Calu3 (cell line): ENCODE measurements at places on chromosomes 5 and 9.

DNA sequence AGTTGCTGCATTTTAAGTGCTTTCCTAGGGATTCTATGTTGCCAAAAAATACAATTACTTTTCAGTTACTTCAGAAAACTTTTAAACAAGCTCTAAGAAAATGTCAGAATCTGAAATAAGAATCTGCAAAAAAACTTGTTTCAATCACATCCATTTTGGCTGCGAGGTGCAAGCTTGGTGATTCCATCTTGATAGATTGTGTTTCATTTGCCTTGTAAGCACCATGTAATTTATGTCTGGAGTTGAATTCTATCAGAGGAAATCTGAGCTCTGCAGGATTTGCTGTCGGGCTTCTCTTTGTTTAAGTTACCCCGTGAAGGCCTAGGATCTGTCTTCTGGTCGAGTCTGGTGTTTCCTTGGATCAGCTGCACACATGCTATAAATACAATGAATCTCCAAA, 40.4 kb upstream of the MAN2A1 start:
- no peak for DNase-seq

- DNase-seq, result no peak
Measured at GRCh38 chr9:129879103-129879699, 43.9 kb downstream of the USP20 start.

- DNase-seq, result no peak
Measured at GRCh38 chr9:16834817-16835216, 35.7 kb downstream of the BNC2 start.

DNA sequence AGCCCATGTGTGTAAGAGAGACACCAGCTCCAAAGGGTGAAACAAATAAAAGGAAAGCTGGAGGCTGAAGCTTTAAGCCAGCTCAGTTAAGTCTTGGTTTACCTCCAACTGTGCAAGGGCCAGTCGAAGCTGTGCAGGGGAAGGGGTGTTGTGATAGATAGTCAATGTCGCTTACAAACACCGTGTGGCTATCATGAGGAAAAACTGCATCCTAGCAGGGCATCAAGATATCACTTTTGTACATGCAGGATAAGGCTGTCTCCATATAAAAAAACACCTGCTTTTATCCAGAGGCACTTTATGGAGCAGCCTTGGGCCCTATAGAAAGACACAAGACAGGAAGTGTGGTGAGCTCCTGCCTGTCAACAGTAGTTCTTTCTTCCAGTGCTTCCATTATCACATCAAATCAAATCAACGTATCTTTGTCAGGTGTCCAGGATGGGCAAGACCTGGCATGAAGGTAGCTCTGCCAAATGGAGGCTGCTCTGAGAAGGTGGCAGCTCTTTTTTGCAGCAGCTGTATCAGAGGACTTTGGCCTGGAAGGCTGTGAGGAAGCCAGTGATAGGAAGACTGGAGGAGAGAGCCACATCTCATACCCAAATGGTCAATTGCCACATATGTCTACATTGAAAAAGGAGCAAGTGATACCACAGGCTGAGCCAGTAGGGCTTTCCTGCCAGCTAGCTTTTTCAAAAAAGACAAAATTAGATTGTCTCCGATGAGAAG, 29.3 kb upstream of the SELENOP start:
- DNase-seq, result no peak

DNA sequence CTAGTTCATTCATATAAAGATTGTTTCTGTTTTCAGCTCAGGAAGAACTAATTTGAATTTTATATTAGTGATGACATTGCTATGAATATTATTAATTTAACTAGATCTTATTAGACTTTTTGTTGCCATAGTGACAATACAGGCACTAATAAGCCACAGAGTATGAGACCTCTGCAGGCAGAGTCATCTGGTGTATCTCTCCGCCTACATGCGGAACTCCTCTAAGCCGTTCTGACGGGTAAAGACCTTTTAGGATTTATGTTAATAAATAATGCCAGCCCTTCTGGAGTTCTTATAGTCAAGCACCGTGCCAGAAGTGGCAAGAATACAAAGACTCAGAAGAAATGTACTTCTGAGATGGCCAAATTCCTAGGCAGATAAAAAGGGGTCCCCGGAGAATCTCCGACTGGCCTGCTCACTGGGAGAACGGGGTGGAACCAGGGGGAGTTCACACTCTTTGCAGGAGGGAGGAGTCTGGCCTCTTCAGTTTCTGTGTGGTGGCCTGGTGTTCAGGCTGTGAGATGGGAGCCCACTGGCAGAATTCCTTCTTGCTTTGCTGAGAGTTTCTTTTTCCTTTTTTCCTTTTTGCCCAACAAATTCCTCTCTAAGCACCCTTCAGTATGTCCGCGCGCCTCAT, 85.1 kb upstream of the IL12B start:
- no peak for DNase-seq

GRCh38 chr9:36679710-36680109, 107.0 kb downstream of the MELK start:
- no peak for DNase-seq

- no peak for DNase-seq
Measured at GRCh38 chr5:100634937-100635534, 99.9 kb downstream of the FAM174A start.

- no peak for DNase-seq
Measured at GRCh38 chr5:355379-355935, 33.9 kb downstream of the AHRR start.

DNA sequence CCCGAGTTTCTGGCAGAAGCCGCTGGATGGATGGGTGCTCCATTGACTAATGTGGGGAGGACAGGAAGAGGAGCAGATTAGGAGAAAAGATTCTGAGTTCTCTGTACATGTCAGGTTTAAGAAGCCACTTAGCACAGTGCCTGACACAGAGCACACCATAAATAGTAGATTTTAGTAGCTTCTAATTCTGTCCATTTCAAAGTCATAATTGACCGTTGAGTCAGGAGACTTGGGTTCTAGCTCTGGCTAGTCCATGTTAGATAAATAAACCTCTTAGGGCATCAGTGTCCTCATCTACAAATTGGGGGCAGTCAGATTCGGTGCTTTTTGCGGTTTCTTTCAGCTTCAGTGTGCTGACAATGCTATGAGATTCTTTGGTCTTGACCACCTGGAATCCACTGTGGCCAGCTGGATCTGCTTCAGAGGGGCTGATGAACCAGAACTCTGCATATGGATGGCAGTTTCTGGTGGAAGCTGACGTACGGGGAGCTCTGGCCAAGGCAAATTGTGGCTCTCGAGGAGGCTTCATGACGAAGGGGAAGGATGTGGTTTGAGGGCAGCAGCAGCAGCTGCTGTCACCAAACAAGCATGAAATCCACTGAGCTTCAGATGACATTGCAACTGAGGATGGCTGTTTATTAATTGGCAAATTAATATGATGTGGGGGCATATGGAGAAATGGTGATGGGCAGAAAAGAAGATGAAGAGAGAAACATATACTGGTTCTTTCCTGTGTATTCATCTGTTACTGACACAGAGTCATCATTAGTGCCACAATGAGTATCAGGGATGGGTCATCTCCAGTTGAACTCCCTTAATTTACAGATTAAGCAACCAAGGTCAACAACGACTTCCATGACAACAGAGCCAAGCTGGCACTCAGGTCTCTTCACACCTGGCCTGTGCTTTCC, 134.4 kb downstream of the AOPEP start:
- no peak for DNase-seq

DNA sequence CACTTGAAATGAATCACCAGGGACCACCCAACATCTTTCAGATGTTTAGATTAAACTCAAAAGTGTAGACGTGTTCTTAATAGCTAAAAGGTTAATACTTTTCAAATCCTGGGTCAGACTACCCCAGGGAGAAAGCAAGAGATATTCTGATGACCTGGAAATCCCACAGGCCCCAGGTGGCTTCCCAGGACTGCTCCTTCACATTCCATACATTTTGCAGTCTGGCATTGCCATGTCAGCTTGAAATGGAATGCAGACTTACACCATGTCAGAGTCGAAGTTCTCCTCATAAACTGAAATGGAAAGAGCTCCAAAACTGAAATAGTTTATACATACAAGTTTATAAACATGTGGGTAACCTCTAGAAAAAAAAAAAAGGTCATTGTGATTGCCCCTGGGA, 61.5 kb downstream of the TMEM167A start:
- no peak for DNase-seq

DNA sequence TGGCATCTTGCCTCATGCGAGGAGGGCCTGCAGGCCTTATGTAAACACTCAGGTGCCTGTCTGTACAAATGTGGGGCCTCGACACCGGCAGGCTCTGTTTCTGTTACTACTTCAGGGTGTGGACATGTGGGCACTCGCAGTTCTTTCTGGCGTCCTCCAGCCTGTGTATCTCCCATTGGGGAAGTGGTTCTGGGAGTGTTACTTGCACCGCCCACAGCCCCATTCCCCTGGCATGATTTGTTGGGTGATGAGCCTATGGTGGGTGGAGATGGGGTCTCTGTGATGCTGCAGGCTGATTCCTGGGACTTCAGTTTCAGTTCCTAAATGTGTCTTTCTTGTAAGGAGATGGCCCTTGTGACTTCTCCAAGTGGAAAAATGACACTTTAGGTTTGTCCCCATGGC, 82.1 kb upstream of the PITX1 start:
- DNase-seq, result no peak

DNA sequence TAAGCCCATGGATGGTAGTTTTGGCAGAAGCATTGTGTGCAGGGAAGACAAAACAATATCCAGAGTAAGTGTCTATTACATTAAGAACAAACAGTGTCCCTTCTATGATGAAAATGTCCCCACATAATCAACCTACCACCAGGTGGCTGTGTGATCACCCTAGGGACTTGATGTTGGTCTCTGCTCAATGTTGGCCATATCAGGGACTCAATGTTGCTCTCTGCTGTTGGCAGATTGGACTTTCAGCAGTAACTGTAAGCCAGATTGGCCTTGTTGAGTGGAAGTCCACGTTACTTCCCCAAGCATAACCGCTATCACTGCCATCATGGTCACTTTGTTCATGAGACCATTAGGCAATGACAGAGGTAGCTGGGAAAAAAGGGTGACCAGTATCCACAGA, 52.8 kb upstream of the PRSS3 start:
- peak; percentile 44 for DNase-seq

- DNase-seq, result no peak
Measured at GRCh38 chr9:76650692-76651091, 113.5 kb upstream of the PCA3 start.

GRCh38 chr9:134163371-134164196, 780 bp downstream of the RNU6ATAC start:
- DNase-seq, result peak; percentile 52

GRCh38 chr5:85556464-85556863, 1061.3 kb upstream of the COX7C start:
- no peak for DNase-seq

GRCh38 chr9:34651876-34652601, at the start of gene IL11RA:
TSS of gene IL11RA (plus strand) at chr9:34652185. CDS start at chr9:34655218, 3,033 bp downstream.
- peak; percentile 68 for DNase-seq

GRCh38 chr5:67581203-67581602, 384.6 kb upstream of the CD180 start:
- no peak for DNase-seq

DNA sequence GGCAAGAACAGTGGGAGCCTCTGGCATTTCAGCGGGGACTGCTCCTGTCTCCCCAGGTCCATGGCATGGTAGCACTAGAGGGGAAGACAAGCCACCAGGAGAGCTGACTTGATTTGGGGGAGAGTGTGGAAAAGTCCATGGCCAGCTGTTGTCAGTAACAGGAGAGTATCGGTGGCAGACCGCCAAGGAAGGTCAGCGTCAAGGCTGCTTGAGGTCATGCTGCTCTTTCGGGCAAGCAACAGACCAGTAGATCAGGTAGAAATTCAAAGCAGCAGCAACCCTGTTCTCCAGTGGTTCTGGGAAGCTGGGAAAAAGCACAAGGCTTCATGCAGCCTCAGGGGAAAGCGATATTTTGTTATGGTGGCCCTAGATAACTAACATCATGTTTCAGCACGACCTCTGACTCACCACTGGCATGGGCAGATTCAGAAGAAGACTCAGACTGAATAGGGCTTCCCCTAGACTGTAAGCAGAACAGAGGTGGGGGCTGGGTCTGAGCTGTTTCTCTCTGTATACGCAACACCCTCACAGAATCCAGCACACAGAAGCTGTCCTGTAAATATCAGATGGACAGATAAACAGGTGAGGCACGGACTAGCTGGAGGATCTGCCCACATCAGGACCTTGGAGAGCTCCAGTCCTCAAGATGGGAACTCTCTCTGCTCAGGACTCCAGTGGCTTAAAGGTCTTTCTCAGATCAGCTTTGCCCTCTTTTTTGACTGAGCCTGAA, 35.2 kb upstream of the PLEKHG4B start:
- no peak for DNase-seq

DNA sequence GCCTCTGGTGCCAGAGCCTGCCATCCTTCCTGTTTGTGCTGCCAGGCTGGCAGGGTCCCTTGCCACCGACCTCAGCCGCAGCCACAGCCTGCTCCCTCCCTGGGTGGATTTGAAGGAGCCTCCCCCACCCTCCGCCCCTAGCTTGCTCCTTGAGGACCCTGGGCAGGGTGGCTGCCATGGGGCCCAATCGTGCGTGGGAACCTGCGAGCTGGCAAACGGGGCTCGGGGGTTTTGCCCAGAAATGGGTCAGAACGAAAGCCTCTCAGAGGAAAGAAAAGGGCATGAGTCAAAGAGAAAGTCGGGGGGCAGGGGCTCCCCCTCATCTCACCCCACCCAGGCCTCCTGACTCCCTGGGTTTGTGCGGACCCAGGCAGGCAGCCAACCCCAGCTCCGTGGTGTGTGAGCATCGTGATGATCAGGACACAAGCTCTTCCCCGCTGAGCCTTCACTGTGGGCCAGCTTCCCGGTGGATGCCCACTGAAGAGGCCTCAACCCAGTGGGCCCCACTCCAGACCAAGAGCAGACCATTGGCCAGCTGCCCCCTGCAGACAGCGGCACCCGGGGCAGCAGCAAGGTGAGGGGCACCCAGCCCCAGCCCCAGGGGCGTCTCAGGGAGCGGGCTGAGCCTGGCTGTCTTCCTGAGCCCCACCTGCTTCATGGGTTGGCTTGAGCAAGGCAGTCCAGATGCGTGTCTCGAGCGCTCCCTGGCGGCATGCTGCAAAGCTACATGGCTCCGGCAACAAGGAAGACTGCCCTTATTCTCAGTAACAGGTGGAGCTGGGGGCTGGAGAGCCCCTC, 3.0 kb upstream of the FUT7 start:
- DNase-seq, result peak; percentile 79

DNA sequence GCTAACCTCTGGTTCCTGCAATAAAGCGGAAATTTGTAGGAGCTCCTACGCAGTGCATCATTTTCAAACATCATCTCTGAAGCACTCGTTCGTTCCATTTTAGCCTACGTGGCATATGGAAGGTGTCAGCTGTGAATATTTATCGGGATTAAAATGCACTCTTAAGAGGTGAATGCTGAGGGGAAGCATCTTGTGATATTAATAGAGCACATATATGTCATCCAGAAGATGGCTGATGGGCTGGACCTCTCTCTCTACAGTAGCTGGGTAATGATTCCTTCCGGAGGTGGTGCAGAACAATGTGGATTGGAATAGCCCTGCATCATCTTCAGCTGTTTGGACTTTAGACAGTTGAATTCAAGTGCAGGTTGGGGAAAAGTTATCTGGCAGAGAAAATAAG, 478.7 kb downstream of the DMAC1 start:
- no peak for DNase-seq

GRCh38 chr5:3957658-3958057, 362.0 kb downstream of the IRX1 start:
- no peak for DNase-seq
